ENCODE measurements at places on chromosomes 2 and 18.

DNA sequence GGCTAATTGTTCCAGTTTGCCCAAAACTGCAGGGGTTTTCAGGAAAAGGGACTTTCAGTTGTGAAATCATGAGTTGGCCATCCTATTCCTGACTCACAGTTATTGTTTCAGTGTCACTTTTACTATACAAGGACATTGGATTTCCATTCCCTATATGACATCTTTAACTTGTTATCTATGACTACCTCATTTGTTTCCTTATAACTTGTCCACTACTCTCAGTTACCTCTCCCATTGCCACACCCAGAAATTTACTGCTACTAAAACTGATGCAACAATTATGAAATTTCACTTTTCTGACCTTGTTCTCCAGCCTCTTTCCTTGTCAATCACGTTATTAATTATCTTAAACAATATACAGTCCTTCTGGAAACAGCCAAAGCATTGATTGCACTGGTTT is 116.5 kb upstream of the ZNF804A start:
- DNase-seq, result no peak

GRCh38 chr2:197268786-197269584 is 41.6 kb downstream of the ANKRD44 start:
- no peak for DNase-seq

- no peak for DNase-seq
Observed at GRCh38 chr2:224666951-224667553, 49.1 kb downstream of the CCDC195 start.

DNA sequence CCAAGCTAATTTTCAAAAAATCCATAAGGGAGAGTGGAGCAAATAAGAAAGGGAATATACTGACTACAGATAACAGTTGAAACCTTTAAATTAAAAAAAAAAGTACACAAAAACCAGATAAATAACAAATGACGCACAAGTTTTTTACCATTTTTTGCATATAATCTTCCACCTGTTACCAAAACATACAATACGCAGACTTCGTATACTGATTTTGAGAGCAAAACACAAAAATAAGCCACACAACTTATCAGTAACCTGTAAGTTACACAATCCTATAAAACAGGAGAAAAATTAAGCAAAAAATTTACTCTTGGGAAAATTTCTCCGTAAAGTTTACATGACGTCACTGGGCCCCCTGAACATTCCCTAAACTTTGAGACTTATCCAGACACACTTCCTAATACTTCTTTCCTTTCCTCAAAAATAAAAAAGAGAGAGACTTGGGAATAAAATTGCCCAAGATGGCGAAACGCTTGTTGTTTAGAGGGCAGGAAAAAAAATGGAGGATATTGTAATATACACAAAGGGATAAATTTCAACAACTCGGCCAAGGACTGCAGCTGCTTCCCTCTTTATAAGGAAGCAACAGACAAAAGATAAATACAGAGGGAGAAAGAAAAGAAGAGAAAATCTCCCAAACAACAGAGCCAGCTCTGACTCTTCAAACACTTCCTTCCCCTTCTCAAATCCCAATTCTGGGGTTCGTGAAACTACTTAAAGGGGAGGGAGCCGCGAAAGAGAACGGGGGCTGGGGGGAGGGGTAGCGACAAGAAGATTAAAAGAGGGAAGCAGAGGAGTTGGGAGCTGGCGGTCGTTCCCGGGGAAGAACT is 1.6 kb downstream of the BAZ2B start:
- DNase-seq, result peak; percentile 44

GRCh38 chr18:49646873-49647272 is 85.0 kb downstream of the LIPG start:
- DNase-seq, result no peak

GRCh38 chr2:7984693-7985353 is 697.0 kb upstream of the ID2 start:
- DNase-seq, result no peak

- DNase-seq, result no peak
Observed at GRCh38 chr18:74505776-74506175, 9.6 kb downstream of the CNDP2 start.

GRCh38 chr2:25286025-25286400 is 55.7 kb downstream of the DNMT3A start:
- DNase-seq, result no peak

DNA sequence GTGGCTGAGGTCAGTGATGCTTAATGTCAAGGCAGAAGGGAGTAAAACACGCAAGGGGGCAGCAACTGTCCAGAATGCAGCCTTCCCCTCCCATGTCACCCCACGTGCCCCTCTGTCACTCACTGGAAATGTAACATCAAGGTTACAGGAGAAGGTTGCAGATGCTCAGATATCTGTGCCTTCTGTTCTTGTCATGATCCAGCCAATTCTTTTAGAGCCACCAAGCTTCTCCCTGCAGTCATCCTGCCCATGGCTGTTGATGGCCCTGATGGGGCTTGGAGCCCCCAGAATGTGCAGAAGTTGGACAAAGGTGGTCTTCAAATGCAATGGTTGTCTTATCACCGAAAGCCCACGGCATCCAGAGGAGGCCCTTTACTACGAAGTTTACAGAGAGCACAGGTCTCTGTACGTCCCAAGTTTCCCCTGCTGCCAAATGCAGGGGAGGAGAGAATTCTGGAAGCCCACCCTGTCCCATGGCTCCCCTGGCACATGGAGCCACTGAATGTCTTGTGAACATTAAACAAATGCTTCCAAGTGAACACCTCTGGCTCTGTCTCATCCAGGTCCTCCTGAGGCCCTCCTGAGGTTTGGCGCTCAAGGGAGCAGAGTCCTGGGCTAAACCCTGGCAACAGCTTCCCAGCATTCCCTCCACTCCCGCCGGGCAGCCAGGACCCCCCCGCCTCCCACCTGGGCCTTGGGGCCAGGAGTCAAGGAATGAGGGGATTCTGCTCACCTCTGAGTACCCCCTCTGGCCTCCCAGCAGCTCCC is 4.5 kb upstream of the GPR55 start:
- no peak for DNase-seq

GRCh38 chr2:16006537-16007166 is 66.3 kb downstream of the MYCN start:
- no peak for DNase-seq

- no peak for DNase-seq
Observed at GRCh38 chr2:111697560-111697959, 186.4 kb downstream of the ANAPC1 start.

DNA sequence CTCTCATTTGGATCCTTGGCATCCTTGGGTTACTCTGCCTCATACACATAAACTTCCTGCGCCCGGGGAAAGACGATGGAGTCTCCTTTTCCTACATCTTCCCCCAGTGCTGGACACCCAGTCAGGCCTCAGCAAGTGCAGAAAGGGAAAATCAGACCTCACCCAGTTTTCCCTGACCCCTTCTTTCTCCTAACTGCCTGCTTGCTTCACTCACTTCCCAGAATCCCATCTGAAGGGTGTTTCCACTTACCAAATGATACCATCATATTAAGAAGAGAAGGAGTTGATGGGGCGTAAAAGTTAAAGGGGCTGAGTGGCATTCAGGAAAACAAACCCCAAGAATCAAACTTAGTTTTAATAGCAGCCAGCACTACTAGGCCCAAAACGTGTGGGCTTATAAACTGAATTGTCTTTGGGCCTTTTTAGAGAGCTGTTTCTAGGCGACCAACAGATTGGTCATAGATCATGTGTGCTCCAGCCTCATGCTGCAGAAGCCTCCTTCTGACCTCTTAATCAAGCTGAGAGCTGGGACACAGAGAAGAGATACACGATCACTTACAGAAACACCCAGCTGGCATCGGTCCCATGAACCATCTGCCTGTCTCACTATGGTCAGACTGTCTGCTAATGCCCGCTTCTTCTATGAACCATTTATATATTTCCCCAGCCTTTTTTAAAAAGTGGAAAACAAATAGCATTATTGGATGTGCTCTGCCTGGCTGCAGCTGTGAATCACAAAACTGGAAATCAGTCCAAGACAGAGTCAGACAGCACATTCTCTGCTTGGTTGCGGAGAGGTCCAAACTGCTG is 165.7 kb upstream of the SLC14A2 start:
- DNase-seq, result no peak

GRCh38 chr2:70978341-70979179 is at the start of gene ANKRD53:
TSS of gene ANKRD53 (plus strand) at chr2:70978630. CDS start at chr2:70978646, 16 bp downstream.
- no peak for DNase-seq

DNA sequence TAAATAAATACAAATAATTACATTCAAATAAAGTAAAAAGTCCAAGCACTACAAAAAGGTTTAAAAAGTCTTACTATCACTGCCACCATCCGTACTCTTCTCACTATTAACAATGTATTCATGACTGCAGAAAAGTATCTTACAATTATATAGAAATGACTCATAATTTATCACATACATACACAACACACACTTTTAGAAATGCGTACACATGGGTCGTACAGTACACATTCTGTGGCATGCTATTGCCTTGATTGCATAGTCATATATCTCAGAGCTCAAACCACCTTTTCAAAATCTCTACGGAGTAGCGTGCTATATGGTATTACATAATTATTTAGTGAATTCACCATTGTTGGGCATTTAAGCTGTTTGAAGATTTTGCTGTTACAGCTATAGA is 41.6 kb upstream of the ANXA4 start:
- DNase-seq, result no peak

- peak; percentile 98 for DNase-seq
Observed at GRCh38 chr2:207617011-207617671, 8.1 kb downstream of the METTL21A start.

GRCh38 chr18:69064063-69064462 is 266.2 kb downstream of the CCDC102B start:
- DNase-seq, result no peak

- DNase-seq, result no peak
Observed at GRCh38 chr2:156430236-156430979, 5.8 kb upstream of the GPD2 start.

- DNase-seq, result no peak
Observed at GRCh38 chr2:236093134-236093533, 75.1 kb downstream of the GBX2 start.

- no peak for DNase-seq
Observed at GRCh38 chr2:110729106-110729505, 3.3 kb upstream of the ACOXL start.

DNA sequence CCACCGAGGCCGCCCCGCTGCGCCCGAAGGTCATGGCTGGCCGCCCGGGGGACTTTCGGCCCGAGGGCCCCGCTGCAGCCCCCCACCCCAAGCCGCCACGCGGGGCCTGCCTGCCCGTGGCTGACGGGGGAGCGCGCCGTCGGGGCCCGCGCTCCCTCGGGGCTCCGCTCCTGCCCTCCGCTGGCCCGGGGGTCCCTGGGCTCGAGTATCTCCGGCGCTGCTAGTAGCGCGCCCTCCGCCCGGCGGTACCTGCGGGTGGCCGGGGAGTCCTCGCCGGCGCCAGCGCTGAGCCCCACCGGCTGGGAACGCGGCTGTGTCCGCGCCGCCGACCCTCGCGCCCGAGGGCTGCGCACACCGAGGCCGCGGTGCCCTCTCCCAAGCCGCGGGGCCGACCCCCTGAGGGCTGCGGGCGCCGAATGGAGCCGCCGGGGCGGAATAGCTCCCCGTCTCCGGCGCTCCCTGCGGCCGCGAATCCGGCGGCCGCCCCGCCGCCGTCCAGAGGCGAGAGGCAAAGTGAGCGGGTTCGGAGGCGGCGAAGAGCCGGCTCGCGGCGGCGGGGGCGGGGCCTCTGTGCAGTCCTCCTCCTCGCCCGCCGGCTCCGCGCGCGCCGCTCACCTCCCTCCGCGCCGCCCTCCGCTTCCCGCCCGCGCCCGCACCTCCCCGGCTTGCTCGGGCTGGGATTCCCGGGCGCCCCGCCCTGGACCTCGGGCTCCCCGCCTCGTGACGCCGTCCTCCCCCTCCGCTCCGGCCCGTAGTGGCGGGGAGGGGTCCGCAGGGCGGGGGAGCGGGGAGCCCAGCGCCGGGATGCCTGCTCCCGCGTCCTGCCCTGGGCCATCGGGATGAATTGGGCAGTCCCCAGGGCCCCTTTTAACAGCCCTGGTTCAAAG is at the start of gene KCNG3:
KCNG3 (minus strand) TSS at position 515 of the 887 bp plus-strand sequence; CDS start at position 34, 481 bp downstream.
- DNase-seq, result no peak

DNA sequence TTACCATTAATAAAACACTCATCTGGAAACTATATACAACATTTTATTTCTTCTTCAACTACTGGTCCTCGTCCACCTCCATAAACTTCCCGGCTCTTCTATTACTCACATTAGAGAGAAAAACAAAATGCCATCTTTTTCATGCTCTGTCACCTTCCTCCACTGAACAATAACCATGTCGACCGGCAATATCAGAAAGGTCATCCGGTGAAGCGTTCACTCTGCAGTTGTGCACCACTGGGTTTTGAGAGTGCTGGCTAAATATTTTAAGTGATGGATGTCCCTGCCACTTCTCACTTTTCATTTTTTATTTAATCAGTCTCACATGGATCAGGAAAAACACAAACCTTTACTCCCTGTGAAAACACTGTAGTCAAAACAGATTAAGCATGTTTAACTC is 48.2 kb downstream of the SPP2 start:
- no peak for DNase-seq

GRCh38 chr2:9144046-9144445 is 62.6 kb upstream of the ASAP2 start:
- DNase-seq, result no peak

DNA sequence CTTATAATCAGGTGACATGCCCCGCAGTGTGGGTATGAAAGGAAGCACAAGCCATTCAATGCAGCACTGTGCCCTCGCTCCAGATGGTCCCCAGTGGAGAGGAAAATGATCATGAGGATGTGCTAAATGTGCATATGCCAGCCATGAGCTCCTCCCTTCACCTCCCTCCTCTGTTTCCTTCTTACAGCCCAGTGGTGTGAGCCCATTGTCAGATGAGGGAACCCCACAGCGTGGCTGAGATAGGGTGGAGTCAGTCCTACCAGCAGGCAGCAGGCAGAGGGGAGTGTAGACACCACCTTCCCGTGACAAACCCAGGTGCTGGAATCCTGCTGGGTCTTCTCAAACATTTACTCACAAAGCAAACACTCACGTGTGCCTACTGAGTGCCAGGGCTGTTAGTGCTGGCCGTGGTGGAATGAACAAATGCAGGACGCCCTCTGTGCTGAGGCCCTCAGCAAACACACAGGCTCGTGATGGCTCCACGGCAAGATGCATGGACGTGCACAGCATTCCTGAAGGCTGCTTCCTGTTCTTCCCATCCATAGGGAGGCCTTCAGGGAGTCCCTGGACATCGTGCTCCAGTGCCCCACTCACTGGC is 181.7 kb upstream of the TPO start:
- no peak for DNase-seq

DNA sequence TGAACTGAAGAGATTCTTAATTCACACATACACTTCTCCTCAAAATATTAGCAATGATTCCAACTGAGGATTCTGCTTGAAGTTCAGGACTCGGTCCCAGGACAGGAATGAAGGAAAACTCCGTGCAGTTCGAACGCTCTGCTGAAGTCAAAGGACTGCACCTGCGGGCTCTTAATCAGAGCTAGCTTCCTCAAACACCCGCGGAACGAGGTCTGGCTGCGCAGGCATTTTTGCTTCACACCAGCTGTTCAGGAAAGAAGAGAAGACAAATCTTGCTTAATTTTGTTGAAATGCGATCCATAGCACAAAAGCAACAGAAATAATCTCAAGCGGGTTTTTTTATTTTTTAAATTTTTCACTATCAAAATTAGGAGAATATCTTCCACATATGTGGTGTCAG is 175.6 kb downstream of the LAMA1 start:
- DNase-seq, result no peak

DNA sequence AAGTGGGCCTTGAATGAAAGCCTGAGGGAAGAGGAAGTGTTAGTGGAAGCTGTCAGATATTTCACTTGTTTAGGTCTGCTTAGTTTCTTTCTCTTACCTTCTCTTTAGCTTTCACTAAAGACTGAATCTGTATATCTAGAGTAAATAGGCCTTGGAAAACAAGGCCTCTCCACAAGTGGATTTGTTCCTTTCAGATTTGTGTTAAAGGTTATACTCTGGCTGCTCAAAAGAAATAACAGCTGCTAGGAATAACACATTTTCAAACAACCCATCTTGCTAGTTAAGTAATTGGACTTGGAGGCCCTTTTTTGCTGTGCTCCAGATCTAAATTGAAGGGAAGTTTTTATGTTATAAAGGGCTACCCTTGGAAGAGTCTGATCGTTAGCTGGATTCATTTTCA is 236.3 kb downstream of the KIAA1328 start:
- no peak for DNase-seq

All from HS-5 (cell line).